ENCODE measurements at places on chromosomes 6 and 20.

DNA sequence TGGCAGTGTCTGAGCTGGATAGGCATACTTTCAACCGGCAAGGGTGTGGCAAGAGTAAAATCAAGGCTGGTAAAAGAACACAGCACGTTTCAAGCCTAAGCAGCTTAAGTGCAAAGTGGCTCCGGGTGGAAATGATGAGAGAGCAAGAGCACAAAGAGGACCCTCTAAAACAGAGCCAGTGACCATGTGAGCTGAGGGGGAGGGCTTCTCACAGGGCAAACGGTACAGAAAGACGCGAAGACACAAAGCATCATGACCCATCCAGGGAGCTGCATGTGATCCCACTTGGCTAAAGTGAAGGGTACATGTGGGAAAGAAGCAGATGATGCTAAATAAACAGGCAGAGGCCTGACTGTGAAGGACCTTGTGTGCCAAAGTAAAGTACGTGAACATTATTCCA, 25.7 kb downstream of the FKBP5 start:
- DNase-seq, result no peak

DNA sequence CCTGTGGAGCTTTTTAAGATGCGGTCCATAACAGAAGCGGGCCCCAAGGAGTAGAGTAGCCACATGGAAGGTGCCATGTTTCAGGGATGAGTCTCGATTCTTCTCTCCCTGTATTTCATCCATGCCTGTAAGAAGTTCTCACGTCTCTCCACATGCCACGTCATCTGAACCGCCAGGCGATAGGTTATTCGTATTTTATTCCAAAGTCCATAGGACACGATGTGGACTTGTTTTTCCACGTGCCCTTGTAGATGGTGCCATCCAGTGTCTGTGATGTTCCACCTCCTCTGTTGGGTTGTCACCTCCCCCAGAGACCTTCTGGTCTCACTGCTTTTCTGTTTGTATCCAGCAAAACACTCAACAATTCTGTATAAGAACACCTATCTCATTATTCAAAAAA, 17.6 kb downstream of the HEBP2 start:
- DNase-seq, result no peak

DNA sequence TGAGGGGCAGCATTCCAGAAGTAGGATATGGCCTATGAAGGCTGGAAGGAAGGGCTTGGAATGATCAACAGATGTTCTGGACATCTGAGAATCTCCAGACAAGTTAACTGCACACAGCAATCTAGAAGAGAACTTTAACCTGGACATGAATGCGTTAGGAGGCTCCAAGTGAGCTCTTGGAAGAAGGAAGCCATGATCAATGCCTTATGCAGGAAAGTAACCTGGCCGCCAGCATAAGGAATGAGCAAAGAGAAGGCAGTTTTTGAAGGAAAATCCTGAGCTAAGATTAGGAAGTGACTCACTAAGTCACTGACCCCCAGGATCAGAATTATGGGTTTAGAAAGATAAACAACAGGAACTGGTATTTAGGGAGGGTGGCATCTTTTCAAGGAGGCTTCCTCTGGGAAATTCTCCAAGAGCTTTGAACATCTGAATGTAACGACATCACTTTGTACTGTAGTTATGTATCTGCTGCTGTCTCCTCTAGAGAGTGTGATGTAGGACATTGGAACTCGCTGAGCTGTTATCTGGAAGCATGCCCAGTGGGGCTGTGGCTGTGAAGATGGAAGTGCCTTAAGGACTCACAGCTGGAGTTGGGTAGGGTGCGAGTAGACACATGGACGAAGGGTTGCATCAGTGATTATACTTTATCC, 236.8 kb downstream of the PACRG start:
- DNase-seq, result no peak

GRCh38 chr20:1083431-1084080, 34.8 kb upstream of the PSMF1 start:
- DNase-seq, result no peak

DNA sequence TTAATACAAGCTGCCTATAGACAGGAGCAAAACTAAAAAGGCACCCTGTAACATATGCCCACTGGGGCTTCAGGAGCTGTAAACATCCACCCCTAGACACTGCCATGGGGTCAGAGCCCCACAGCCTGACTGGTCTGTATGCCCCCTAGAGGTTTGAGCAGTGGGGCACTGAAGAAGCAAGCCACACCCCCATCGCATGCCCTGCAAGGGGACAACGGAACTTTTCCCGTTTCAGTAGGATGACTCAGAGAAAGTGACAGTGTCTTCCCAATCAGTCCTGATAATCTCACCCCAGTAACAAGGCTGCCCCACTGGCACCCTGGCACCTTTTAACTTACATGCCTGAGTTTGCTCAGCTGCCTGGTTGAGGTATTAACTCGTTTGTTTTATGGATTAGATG, 35.9 kb downstream of the BEND3 start:
- DNase-seq, result no peak

- DNase-seq, result no peak
Measured at GRCh38 chr20:47382746-47383415, 26.4 kb upstream of the ZMYND8 start.

DNA sequence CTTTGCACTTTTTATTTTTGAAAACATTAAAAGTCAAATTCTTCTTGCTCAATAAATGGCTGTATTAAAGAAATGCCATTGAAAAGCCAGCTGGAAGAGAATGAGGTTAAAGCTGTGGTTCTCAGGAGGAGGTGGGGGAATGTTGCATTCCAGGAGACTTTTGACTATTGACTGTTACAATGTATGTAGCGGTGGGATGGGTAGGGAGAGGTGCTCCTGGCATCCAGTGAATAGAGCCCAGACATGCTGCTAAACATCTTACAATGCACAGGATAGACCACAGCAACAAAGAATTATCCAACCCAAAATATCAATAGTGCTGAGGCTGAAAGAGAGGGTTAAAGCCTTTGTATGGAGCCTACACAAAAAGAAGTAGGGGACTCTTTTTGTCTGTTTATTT, 295.9 kb downstream of the NKAIN2 start:
- no peak for DNase-seq

DNA sequence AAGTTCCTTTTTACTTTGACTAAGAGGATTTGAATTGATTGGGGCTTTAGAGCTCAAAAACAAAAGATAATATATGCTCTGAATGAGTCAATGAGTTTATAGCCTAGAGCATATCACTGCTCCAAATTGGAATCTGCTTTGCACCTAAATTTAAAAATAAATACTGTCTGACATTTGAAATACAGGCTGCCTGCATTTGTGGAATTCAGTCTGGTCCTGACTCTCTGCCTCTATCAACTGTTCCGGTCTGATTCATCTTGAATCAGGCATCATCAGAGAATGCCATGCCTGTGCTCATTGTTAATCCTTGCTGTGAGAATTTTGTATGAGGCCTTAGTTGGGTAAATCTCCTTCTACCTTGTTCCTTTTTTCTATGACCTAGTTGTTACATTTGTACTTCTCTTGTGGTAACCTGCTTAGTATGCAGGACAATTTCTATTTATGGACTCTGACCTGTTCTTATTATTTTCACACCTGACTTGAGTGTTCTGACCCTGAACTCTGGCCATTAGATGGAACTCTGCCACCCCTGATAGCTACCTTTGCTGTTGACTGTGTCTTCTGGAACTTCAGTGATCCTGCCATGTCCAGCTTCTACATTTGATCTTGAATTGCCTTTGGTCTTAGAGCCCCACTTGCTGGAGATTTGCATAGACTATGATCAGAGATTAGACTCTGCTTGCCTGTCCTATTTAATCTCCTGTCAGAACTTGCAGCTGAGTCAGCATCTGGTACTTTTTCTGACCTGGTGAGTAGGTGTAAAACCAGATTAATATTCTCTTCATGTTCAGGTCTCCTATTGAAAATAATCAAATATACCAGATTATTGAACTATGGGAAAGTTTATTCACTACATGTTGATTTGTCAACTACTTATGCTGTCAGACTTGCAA, 442.7 kb upstream of the HS3ST5 start:
- no peak for DNase-seq

- no peak for DNase-seq
Measured at GRCh38 chr6:159931112-159931511, 37.8 kb upstream of the IGF2R start.

DNA sequence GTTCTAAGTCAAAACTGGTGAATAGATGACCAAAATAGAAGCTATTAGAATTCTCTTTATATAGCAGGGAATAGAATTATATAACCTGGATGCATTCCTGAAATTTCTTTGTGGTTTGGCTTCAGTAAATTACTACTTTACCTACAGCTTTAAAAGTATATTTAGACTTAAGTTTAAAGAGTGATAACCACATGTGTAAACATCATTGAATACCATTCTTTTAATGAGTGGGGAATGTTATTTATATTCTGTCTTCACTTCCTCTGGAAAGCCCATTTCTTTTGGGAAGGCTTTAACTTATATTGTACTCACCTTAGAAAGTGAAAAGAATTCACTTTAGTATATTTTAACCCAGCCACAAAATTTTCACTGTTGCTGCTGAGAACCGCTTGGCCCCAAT, 39.1 kb downstream of the PLEKHG1 start:
- DNase-seq, result no peak

- no peak for DNase-seq
Measured at GRCh38 chr6:168037242-168037641, 39.8 kb downstream of the KIF25 start.

DNA sequence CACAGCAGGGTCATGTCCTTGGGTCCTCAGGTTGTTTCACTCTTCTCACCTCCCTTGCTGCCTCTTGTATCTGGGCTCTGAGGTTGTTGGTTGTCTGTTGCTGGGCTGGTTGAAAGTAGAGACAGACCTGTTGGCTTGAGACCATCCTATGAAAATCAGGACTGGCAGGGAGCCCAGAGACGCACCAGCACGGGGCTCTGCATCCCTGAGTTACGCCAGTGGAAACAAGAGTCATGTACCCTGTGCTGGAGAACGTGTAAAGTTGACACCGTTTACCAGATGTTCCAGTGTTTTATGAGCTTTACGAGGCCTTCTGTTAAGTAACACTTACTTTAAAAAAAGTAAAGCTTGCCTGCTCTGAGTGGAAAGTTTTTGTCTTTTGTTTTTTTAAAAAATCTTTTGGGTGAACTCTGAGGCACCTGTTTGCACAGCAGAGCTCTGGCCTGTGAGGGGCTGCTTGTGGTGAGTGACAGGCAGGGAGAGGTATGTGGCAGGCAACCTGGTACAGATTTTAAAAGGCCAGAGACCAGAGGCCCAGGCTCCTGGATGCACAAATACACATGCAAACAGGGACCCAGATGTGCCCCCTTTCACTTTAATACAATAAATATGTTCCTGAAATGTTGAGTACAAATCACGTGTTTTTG, 260.0 kb upstream of the SUPT3H start:
- no peak for DNase-seq

GRCh38 chr6:150267686-150268561, 100.9 kb upstream of the IYD start:
- no peak for DNase-seq

DNA sequence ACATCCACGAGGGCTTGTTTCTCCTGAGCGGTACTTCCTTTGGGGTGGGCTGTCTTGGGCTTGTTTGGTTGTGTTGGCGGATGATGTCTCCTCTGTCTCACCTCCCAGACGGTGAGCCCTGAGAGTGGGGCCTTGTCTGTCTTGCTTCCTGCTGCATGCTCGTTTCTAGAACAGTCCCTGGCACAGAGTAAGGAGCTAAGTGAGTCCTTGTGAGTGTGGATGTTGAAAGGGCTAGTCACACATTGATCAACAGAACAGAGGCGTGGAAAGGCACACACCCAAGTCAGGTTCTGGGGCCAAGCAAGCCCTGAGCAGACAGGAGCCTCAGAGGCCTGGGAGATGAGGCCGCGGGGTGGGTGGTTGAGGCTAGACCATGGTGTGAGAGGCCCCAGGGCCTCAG, 111.0 kb downstream of the BMP7 start:
- DNase-seq, result no peak

GRCh38 chr6:164230259-164230658, 815.7 kb downstream of the QKI start:
- DNase-seq, result no peak

GRCh38 chr20:51486197-51487005, 56.1 kb downstream of the NFATC2 start:
- DNase-seq, result no peak

DNA sequence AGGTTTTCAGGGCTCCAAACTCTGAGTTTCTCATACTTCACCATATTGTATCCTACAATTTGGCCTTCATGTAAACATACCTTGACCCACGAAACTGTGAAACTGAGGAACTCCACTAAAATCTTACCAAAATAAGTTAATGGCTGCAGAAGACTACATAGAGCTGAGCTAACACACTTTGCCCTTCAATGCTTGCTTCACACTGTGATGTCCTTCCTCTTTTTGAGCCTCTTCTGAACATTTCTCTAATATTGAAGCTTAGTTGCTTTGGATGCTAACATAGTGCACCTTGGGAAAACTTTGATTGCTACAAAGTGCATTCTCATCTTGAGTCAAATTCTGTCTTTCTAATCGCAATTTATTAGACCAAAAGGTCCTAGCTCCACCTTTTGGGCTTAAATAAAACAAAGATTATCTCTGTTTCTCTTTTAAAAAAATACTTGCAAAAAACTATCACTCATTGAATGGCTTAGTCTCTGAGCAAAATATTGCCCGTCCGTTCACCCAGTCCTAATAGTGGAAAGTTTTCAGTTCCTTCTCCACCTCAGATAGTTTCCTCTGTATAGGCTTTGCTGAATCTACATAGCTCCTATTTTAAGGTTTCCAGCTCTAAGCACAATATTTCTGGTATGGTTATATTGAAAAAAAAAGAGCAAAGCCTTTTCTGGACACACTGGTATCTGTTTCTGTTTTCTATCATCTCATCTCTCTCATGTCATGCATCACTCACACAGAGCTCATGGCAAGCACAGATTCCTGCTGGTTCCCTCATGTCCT, 494.6 kb downstream of the RFPL4B start:
- DNase-seq, result no peak

DNA sequence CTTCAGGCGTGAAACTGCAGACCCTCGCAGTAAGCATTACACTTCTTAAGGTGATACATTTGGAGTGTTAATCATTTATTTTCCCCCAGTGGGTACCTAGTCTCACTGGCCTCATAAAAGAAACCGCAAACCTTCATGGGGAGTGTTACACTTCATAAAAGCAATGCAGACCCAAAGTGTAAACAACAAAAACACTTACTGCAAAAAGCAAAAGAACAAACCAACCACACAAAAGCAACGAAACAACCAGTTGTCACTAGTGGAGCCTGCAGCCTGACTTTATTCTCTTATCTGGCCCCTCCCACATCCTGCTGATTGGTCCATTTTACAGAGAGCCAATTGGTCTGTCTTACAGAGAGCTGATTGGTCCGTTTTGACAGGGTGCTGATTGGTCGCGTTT, 23.8 kb downstream of the LY86 start:
- DNase-seq, result no peak
